Fibroblast of skin of back (primary cell): ENCODE measurements at places on chromosomes 3 and 15.

GRCh38 chr15:74988007-74988800 is 7.2 kb upstream of the SCAMP5 start:
- DNase-seq: peak; percentile 25

- no peak for DNase-seq
Measured at GRCh38 chr15:66850078-66850991, 148.3 kb downstream of the SMAD6 start.

- no peak for DNase-seq
Measured at GRCh38 chr3:139529662-139530061, 9.9 kb downstream of the RBP1 start.

DNA sequence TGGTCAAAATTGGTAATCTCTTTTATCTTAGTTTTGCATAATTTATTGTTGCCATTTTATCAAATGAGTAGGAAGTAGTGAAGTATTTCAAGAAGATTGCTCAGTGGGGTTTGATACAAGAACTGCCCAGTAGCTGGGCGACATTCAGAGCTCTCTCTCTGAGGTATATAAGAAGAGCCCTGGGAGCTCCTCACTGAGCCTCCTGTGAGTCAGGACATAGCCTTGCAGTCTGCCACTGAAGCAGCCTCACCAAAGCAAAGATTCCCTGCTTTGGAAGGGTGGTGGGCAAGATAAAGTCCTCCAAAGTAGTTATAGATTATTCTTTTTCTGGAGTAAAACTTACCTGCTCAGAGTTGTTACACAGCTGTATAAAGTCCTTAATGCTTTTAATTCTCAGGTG is 26.1 kb downstream of the SKIL start:
- DNase-seq: peak; percentile 35

- DNase-seq: no peak
Measured at GRCh38 chr15:98547741-98548138, 100.6 kb upstream of the IGF1R start.

DNA sequence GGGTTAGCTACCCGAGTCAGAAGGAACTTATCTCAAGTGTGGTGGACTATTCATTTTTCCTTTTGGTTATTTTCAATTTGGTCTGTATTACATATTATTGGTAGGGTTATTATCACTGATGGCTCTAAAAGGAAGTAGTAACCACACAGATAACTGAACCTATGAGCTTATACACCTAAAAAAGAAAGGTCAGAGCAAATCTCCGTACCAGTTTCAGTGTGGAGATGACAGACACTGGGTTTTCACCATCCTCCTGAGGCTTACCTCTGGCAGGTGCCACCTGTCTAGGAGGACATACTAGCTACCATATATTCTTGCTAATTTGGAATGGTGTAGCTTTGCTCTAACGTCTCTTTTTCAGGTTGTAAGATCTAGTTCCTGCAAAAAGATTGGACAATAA is 10.2 kb downstream of the GAP43 start:
- no peak for DNase-seq
